ENCODE measurements at places on chromosomes 5 and 9.

DNA sequence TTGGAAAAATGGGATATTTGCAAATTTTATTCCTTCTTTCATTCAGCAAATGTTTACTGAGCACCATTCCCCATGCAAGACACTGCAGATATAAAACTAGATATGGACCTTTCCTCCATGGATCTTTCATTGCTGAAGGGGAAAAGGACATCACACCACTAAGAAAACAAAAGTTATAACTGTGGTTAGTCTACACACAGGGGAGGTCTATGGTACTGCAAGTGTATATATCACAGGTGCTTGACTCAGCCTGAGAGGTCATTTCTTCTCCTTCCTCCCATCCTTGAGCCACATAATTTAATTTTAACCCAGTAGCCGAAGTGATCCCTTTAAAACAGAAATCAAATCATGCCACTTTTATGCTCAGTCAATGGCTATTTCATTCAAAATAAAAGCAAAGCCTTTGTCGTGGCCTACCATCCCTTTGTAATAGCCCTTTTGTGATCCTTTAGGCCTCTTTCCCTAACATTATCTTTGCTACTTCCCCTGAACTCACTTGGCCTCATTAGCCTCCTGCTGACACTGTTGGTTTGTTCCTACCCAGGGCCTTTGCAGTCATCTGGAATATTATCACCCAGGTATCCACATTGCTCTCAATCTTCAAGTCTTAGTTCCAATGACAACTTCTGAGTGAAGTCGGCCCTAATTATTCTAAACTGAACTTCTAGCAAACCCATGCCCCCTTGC, 213.2 kb downstream of the GABRB2 start:
- no peak for DNase-seq

DNA sequence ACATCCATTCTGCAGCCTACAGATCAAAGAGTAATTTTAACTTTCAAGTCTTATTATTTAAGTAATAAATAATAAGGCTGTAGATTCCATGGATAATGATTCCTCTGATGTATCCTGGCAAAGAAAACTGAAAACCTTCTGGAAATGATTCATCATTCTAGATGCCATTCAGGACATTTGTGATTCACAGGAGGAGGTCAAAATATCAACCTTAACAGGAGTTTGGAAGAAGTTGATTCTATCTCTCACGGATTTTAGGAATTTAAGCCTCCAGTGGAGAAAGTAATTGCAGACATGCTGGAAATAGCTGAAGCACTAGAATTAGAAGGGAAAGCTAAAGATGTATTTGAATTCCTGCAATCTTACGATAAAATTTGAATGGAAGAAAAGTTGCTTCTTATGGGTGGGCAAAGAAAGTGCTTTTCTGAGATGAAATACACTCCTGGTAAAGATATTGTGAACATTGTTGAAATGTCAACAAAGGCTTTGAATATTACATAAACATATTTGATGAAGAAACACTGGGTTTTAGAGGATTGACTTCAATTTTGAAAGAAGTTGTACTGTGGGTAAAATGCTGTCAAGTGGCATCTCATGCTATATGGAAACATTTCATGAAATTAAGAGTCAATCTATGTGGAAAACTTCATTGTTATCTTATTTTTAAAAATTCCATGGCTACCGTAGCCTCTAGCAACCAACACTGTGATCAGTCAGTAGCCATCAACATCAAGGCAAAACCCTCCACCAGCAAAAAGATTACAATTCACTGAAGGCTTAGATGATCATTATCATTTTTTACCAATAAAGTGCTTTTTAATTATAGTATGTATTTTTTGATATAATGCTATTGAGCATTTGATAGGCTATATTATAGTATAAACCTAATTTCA, 1141.0 kb downstream of the CDH12 start:
- DNase-seq = no peak

GRCh38 chr9:109600142-109600541, 102.0 kb upstream of the PTPN3 start:
- no peak for DNase-seq

DNA sequence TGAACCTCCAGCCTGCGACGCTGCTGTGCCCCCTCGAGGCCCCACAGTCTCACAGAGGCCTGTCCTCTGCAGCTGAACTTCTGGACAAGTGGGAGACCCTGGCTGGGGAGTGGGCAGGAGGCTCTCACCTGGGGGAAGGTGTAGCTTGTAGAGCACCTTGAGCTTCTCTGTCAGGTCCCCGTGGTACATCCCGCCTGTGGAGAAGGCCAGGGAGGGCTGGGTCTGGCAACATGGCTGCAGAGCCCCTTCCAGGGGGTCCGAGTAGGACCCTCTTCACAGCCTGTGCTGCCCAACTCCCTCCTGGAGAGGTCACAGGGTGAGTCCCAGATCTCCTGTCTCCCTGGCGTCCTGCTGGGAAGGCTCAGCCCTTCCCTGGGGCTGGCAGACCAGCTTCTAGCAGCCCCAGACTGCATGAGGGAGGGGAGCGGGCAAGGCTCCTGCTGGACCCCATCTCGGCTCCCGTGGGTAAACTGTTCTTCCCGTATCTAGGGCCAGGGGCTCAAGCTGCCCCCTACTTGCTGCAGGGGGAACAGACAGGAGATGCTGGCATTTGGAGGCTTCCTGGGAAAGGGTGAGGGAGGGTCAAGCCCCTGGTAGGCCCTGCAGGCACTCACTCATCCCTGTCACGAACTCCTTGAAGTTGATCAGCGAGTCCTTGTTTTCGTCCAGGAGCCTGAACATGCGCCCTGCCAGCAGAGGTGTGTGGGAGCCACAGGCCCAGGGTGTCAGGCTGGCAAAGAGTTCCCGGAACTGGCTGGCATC, 11.2 kb upstream of the MRNIP start:
- DNase-seq = no peak

GRCh38 chr5:135594416-135594960, 15.7 kb upstream of the CXCL14 start:
- no peak for DNase-seq

DNA sequence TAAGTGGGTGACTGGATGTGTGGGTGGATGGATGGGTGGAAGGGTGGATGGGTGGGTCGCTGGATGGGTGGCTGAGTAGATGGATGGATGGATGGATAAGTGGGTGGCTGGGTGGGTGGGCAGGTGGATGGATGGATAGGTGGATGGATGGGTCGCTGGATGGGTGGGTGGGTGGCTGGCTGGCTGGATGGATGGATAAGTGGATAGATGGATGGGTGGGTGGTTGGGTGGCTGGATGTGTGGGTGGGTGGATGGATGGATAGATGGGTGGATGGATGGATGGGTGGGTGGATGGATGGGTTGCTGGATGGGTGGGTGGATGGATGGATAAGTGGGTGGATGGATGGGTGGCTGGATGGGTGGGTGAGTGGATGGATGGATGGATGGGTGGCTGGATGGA, 27.3 kb upstream of the CEP72 start:
- no peak for DNase-seq

DNA sequence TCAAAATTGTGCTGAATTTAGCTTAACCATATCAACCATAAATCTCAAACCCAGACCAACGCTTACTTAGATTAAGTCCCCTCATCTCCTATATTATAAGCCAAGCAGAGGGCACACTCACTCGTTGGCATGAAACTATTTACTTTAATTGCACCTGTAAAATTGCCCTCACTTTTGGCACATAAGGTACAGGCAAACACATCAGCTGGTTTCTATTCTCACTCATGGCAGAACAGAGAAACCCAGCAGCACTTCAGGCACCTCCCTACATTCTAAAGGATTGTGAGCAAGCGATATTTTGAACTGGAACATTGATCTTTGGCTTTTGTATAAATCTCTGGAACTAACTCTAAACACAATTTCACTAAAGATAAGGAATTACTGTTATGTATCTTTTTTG, 845.6 kb upstream of the CDH6 start:
- DNase-seq = no peak

- no peak for DNase-seq
Observed at GRCh38 chr9:100989731-100990130, 38.8 kb upstream of the PLPPR1 start.

DNA sequence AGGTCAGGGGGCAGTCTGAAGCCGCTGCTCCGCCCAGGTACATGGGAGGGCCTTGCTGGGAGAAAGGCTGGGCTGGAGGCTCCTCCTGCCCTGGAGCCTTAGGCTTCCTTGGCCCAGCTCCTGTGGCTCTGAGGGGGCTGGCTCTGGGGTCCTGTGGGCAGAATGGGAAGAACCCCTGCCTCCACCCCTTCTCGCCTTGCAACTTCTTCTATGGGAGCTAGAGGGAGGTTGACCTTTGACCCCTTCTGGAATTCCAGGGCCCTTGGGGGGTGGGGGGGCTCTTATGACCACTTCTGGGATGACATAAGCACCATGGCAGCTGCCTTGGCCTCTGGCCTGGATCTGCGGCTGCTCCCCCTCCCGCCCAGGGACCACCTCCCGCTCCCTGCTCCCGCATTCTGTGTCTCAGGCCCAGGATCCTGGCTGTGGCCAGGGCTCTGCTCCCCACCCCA, 32.2 kb downstream of the IER5L start:
- DNase-seq = no peak

GRCh38 chr5:134944630-134945029, 23.1 kb upstream of the CATSPER3 start:
- peak; percentile 1 for DNase-seq

GRCh38 chr9:128304136-128304970, 17.9 kb downstream of the TRUB2 start:
- DNase-seq = no peak

DNA sequence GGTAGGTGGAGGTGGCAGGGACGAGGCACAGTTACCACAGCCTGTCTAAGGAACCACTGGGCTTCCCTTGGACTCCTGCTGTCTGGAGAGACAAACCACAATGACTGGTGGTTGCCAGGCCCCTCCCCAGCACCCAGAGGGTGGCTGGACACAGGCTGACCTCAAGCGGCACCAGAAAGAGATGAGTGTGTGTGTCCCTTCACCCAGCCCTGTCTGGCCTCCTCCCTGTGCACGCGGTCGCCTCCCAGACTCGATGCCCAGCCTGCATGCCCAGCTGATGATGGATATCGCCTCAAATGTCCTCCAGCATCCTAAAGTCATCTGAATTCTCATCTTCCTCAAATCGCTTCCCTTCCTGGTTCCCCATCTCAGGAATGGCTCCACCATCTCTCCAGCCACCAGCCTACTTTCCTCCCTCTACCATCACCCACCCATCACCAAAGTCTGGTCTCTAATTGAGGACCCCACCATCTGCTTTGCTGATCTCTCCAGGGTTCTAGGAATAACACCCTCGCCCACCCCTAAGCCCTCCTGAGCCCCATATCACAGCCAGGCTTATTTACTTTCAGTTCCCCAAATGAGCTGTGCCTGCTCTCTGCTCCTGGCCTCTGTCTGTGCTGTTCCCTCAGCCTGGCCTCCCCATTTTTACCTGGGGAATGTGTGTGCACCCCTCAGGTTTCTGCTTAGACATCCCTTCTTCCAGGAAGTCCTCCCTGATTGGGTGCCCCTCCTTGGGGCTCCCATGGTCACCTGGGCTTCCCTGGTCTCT, 52.5 kb upstream of the GGTA1 start:
- DNase-seq = no peak

DNA sequence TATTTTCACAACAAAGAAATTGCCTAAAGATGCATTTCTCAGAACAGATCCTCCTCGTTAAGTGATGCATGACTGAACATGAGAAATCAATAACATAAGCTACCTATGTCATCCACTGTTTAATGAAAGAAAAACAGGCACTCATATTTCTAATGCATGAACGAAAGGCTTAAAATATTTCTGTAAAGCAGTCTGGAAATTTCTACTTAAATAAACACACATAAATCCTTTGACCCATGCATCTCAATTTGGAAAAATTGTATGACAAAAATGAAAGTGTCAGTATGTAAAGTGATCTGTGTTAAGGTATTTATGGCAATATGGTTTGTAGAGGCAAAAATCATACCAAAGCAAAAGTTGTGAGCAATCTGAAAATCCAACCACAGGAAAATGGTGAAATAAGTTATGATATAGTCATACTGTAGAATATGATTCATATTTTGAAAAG, 399.2 kb upstream of the GRAMD2B start:
- DNase-seq = no peak

GRCh38 chr5:93603078-93603792, 20.2 kb downstream of the NR2F1 start:
- DNase-seq = no peak

DNA sequence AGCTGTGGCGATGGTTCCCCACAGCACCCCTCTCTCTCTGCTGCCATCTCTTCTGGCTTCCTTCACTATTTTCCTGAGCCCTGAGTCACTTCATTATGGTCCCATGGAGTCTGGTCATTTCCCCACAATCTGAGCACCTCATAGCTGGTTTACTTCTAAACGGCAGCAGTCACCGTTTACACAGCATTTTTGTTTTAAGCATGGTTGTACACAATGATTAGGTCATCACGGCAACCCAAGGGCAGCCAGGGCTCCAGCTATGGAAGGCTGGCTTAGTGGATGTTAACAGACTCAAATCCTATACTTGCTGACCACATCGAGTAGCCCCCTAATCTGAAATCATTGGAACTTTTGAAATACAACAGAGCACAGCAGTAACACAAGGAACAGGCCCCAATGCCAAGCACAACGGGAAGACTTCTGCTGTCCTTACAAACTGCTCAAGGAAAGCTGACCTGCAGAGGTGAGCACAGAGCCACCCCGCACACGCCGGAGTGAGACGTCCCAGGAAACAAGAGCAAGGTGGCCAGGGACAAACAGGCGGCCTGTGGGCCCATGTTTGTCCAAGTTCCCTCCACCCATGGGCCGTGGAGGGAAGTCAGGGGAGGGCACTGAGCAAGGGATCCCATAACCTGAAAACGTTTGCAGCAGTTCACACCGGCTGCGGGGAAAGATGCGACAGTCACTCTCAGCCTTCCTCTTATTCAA, 22.9 kb downstream of the CAMSAP1 start:
- no peak for DNase-seq

GRCh38 chr5:1187234-1187949, 14.0 kb upstream of the SLC6A19 start:
- no peak for DNase-seq

DNA sequence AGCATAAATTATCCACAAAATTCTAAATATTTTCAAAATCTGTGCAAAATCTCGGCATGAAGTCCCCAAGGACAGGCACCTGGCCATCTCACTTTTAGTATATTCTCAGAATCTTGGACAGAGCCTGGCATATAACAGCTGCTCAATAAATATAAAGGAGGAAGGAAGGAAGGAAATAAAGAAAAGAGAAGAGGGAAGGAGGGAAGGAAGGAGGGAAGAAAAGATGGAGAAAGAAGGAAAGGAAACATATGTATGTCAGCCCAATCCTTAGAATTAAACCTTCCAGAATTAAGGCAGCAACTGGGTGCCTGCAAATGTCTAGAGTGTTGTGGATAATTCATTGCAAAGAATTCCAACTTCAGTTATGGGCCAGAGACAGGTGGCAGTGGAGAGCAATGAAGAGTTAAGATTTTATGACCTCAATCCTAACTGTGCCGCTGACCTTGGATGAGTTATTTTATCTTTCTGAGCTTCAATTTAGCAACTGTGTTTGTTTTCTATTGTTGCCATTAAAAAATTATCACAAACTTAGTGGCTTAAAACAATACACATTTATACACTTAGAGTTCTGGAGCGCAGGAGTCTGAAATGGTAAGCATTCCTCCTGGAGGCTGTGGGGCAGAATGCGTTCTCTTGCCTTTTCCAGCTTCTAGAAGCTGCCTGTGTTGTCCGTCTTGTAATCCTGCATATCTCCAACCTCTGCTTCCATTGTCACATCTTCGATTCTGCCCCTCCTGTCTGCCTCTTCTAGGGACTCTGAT, 200.9 kb upstream of the MSX2 start:
- no peak for DNase-seq

- no peak for DNase-seq
Observed at GRCh38 chr9:116566677-116567488, 120.2 kb upstream of the TRIM32 start.

All from inflammatory macrophage treated with lipopolysaccharide for 1 hour (primary cell).